Naive B cell (primary cell): ENCODE measurements at places on chromosomes 4 and X.
A peak's percentile ranks its signal among the peaks of the same experiment; 100 is the strongest.

DNA sequence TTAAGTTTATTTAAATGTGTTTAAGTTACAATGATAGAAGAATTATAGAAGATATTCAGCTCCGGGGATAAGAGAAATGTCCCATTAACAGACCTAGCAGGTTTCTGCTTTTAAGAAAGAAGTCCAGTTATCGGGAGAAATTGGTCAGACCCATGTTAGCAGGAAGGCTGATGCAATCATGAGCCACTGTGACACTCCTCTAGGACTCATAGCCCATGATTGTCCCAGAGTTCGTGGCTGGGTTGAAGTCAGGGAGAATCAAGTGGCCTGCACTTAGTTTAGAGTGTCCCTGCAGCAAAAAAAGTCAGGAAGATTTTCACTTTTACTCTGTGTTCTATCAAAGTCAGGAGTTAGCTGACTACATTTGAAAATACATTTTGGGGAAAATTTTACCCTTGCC lies 72.0 kb downstream of the TMEM144 start:
- DNase-seq = no peak

DNA sequence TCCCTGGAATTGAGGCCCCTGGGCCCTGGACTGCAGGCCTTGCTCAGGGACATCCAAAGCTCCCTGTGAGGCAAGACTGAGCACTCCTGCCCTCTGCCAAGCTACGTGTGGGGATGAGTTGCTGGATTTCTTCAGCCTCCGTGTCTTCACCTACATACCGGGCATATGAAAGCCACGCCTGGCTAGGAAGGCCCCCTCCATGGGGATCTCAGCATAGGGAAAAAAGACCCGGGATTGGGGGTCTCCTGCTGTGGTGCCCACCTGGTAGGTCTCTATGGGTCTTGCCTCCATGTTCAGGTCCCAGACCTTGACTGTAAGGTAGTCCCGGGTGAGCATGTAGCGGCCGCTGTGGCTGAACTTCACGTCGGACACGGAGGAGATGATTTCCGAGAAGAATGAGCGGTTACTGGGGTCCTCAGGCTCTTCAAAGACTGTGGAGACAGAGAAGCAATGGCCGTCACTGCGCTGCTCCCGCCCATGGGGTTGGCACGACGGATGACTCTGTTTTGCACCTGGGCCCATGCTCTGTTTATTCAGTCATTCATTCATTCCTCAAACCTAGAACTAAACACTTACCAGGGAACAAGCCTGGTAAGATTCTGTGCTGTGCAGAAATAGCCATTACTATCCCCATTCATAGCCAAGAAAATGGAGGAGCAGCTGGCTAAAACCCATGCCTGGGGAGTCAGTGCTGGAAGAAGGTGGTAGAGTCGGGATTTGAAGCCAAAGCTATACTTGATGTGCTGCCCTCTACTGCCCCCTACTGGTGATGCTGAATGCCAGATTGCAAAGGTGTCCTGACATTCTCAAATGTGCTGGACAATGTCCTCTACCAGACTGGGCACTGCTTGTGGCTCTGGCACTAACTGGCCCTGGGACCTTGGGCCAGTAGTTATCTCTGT lies 63.9 kb downstream of the WFS1 start:
- DNase-seq = no peak

DNA sequence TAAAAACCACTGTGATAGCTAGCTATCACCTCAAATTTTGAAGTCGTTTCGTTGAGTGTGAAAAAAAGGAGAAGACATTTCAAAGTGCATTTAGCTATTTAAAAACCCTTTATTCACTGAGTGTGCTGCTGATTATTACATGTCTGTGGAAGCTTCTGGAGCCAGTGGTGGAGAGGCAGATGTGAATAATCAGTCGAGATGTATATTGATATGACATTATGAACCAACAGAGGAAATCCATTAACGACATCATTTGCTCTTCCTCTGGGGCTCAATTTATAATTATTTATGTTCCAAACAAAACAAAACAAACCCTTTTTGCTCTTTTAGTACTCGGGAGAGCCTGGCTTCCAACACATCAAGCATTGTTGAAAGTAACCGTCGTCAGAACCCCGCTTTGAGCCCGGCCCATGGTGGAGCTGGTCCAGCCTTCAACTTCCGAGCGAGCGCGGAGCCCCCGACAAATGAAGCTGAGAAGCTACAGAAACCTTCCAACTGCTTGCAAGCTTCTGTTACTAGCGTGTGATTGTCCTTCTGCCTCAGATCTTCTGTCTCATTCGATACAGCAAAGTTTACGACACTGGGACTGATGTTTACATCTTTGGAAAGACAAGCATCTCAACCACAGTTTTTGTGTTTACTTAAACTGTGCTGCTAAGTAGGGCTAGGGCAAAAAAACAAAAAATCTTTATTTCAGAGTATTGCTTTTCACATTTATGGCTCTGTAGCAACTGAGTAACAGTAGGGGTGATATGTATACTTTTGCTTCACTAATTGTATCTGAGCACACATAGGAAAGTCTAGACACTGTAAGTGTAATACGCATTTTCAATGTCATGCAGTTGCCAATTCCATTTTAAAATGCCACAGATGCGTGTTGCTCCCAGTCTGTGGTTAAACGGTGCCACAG lies 111.9 kb downstream of the STOX2 start:
- no peak for DNase-seq

DNA sequence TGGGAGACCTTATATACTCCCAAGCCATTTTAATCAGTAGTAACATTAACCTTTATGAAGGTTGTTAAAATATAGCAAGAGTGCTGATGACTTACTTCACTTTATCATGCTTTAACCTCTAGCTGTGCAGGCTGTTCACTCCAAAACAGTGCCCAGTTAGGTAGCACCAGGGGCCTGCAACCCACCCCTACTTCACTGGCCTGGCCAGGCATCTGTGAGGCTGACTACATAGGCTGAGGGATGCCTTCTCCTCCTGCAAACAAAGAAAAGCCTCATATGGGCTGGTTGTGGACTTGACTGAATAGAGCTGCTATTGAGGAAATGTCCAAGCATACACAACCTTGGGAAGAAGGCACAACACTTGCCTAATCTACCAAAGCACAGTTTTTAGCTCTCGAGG lies 172.8 kb downstream of the SHROOM3 start:
- no peak for DNase-seq

GRCh38 chrX:108025954-108026600 lies 18.8 kb upstream of the VSIG1 start:
- no peak for DNase-seq

DNA sequence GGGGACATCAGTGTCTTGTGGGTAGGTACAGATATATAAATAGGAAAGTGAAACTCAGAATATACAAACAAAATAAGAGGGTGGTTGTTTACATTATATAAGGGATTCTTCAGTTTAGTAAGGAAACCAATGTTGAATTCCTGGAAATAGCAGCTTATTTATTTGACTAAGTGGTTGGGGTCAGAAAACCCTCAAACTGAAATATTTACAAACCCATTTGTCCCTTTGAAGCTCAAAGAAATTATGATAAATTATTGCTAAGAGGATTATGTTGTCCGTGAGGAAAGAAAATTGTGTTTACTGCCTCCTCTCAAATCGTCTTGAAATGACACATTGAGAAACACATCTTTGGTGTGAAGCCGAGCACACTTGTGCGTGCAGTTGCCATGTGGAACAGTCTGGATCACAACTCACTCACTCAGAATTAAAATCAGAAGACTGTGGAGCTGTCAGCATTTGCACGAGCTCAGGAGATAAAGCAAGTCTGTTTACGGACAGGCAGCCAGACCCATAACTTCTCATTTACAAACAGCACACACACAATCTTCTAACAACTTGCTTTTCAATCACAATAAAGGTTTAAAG lies 46.8 kb upstream of the SETD7 start:
- no peak for DNase-seq

DNA sequence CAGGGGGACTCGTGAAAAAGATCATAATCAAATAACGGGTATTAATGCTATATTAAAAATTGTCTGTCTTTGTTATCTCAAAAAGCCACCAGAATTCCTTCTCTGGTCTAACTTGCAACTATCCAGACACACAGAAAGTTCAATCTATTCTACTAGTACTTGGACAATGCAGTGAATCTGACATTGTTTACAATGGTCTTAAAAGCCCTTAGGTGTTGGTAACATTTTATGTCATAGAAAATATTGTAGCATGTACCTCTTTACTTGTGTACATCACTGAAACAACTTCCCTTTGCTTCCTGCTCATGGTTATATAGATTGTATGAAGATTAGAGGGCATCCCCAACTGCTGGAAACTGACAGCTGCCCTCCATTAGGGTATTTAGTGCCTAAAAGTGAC lies 71.1 kb upstream of the PPP3CA start:
- no peak for DNase-seq

- peak; percentile 12 for DNase-seq
These were observed 12.7 kb upstream of the TAF7L start for GRCh38 chrX:101303790-101304189.

DNA sequence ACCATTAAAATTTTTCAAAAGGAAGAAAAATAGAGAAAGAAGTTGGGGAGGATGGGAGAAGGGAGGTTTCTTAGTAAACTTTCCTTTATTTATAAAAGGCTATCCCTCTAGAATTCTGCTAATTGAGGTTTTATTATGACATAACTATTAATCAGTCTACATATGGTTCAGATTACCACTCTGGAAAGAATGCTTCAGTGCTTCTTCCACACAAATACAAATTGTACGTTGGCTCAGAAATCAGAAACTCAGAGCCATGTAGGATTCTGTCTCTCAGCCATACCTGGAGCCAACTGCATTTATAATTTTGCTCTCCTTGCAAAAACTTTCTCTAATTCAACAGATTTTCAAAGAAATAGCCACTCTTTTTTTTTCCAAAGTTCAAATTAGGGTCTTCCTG lies 37.1 kb downstream of the SRPX start:
- no peak for DNase-seq

DNA sequence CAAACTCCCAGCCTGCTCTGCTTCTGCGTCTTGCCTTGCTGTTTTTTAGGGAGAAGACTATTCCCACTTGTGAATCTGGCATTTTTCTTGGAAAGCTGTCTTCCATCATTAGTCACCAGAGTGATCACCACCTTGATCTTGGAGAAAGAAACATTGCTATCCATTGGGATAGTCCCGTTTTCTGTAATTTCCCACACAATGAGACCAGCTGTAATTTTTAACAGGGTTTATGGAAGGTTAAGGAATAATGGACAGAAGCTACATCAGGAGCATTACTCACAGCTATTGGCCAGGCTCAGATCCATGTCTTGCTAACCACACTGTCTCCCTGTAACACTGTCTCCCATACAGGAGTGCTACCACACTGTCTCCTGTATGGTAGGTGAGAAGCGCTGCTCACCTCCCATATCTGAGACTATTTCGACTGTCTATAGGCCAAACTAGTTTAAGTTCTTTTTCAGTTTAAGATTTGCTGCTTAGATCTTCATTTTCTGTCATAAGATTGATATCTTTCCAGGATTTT lies 523.0 kb downstream of the SPRY1 start:
- no peak for DNase-seq

GRCh38 chr4:12500409-12500808 lies 983.7 kb downstream of the RAB28 start:
- no peak for DNase-seq

DNA sequence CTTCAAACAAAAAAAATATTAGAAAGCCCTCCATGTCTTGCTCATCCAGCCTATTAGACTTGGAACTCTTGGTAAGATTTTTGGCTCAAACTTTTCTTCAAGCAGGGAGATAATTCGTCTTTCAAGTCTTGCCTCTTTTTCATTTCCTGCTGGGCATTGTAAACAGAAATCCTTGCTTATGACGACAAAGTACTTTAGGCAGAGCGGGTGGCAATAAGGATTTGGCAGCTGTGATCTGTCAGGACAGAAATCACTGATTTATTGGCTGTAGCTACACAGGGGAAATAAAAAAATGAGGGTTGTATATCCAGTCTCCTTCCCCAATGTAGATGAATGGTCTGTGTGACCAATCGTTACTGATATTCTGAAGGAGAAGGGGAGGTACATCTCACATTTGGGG lies 121.6 kb downstream of the SLC4A4 start:
- DNase-seq = no peak

- DNase-seq = peak; percentile 69
These were observed 39.8 kb upstream of the TMEM131L start for GRCh38 chr4:153426207-153426885.

- no peak for DNase-seq
These were observed 13.8 kb upstream of the CDKL2 start for GRCh38 chr4:75644095-75644494.

DNA sequence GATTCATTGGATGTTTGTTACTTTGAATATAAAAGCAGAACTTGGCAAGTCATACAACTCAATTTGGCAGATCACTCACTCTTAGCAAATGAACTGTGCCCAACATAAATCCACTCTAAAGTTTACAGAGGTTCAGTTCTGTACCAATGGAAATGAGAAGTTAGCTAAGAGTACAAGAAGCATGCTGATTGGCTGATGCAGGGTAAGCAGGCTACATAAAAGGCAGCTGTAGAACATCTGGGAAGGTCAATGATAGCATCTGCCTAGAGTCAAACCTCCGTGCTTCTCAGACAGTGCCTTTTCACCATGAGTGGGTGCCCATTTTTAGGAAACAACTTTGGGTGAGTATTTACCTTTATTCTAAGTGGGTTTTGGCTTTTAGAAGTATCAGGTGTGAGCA lies at the start of gene TDO2:
TDO2 (plus strand) TSS at position 244 of the 400 bp plus-strand sequence; CDS start at position 307, 63 bp downstream.
- DNase-seq = no peak

DNA sequence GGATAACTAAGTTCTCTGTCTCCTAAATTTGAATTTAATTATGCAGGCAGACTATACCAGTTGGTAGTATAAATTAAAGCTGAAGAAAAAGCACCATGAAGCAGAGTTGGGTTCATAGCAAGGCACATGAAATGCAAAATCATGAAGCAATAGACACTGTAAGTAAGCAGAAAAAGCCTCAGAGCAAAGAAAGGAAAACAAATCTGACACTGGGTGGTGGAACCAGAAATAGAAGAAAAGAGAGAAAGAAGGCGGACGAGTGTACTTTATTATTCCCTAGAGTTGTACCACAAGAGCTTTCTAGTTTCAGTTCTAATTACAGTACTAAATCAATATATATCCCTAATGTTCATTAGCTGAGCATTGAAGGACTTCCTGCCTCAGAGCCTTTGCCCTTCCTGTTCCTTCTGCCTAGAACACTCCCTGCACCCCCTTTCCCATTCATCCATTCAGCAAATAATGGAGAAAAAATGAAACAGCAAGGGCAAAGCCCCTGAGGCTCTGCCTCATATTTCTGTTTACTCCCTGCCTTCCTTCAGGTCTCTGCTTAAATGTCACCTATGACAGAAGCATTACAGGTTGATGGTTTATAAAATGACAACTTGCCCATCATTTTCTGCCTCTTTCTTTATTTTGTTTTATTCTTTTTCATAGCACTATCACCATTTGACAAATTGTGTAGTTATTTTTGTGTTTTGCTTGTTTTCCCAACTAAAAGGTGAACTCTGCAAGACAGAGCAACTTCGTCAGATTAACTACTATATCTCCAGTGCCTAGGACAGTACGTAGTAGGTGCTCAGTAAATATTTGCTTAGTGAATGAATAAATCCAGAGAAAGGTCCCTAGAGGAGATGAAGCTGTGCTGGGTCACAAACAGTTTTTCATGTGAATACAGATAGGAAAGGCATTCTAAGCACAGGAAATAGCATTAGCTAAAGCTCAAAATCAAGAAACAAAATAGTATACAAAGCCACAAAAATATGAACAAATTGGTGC lies 154.0 kb upstream of the RASGEF1B start:
- DNase-seq = no peak
